Stimulated activated CD4-positive, alpha-beta T cell treated with anti-CD3 and anti-CD28 coated beads, Interleukin-2, amount 100 ng/mL, for 24 hours (primary cell): ENCODE measurements at places on chromosomes 7 and 10.
A peak's percentile ranks its signal among the peaks of the same experiment; 100 is the strongest.

- no peak for DNase-seq
Measured at GRCh38 chr10:126239844-126240243, 148.4 kb downstream of the ADAM12 start.

GRCh38 chr10:105644091-105644490 lies 1003.0 kb downstream of the SORCS3 start:
- no peak for DNase-seq

DNA sequence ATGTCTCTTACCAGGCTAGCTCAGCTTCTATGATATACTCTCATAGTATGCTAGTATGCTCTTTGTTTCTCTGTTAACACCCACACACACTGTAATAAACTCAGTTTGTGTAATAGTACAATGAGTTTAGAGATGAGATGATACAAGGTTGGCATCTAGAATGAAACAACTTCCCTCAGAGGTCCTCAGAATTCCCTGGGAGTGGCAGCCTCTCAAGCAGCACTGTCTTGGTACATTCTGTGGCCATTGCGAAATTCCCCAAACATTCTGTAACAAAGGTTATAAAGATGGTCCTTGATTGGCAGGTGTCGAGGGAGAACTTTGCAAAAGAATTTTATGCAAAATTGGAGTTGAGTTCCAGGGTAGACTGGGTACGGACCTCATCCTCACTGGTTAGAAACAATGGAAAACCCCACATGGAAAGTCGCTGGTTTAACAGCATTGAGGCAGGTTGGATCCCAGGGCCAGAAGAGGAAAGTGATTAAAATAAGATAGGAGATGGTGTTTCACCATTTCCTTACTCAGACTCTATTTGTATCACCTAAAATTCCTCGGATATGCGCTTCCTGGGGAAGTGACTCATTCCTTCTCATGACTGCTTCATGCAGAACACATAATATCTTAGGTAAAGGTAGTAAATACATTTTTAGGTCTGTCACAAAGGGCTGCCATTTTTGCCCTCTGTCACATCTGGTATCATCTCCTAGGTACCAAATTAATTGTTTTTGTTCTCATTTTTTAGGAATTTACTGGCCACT lies 657.8 kb downstream of the SORCS1 start:
- no peak for DNase-seq

- DNase-seq, result no peak
Measured at GRCh38 chr10:74502963-74503608, 323.3 kb upstream of the KAT6B start.

DNA sequence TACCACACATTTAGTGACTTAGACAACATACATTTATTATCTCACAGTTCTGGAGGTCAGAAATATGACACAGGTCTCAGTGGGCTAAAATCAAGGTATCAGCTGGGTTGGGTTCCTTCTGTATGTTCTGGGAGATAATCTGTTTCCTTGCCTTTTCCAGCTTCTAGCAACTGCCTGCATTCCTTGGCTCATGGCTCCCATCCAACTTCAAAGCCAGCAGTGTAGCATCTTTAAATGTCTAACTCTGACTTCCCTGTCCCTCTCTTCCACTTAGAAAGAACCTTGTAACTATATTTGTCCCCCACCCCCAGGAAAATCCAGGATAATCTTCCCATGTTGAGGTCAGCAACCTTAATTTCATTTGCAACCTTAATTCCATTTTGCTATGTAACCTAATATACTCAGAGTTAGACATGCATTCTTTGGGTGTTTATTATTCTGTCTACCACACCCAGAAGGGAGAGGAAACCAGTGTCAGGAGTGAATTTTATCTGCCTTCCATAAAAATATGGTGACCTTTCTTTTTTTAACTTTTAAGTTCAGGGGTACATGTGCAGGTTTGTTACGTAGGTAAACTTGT lies 57.3 kb upstream of the SMIM30 start:
- DNase-seq, result no peak

DNA sequence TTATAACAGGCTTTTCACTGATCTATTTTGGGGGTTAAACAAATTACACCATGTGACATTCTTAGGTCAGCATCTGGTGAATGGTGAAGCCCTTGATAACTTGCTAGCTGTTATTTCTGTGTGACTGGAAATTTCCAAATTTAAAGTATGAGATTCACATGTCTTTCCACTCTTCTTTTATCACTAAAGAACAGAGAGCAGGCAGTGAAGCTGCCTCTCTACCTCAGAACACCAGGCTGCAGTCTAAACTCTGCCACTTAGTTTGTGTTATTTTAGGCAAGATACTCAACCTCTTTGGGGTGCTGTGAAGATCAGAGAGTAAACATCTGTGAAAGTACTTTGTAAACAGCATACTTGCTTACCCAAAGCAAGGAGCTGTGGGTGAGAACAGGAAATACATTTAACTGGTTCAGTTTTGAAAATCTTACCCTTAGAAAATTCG lies 15.5 kb upstream of the SP4 start:
- DNase-seq, result no peak

- no peak for DNase-seq
Measured at GRCh38 chr10:22620929-22621328, 93.4 kb downstream of the PIP4K2A start.

DNA sequence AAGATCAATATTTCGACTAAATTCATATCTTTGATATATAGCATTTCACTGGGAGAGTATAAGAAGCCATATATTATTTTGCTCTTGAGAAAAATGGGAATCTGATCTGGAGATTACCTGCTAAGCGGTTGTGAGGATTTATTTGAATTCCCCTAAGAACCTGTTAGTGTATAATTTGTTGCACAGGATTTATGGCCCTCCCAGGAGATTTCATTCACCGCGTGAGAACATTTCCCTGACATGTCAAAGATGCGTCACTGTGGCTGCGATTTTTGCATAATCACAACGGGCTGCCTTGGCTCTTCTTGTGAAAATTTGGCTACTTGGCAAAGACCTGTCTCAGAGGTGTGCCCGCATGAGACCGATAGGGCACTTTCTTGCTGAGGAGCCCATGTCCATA lies 184.7 kb upstream of the PFKP start:
- DNase-seq, result no peak

DNA sequence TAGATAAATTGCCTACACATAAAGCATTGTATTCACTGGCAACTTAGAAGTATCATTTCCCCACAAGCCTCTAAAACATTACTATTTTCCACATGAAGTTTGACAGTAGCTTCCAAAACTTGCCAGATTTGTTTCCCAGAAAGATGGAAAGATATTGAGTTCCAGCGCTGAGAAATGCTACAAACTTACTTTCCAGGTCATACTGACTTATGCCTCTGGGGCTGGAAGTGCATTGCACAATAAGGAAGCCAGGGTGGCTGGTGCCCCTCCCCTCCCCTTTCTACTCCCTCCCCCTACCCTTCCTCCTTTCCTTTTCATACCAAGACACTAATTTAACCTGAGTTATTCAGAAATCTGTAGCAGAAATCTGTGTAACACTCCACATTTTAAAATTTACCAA lies 212.6 kb downstream of the WDR37 start:
- DNase-seq, result no peak

DNA sequence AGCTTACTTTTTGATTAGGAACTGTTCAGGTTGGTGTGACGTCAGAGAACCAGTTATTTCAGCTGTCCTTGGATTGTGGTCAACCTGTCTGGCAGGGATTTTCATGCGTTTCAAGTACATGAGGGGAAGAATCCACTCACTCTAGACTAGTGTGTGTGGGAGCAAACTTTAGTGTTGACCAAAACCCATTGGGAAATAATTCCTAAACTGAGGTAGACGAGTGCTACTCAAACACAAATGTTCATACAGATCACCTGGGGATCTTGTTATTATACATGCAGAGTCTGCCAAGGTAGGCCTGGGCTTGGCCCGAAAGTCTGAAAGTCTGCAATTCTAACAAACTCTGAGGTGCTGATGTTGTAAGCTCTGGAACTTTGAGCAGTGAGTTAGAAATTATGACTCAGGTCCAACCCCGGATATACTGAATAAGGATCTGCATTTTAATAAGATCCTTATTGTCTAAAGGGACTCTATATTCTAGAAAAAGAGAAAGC lies 111.1 kb upstream of the CREB5 start:
- DNase-seq, result no peak

- no peak for DNase-seq
Measured at GRCh38 chr7:128100225-128100948, 69.2 kb upstream of the LRRC4 start.

GRCh38 chr10:16809074-16809718 lies 8.0 kb downstream of the RSU1 start:
- DNase-seq, result peak; percentile 65

DNA sequence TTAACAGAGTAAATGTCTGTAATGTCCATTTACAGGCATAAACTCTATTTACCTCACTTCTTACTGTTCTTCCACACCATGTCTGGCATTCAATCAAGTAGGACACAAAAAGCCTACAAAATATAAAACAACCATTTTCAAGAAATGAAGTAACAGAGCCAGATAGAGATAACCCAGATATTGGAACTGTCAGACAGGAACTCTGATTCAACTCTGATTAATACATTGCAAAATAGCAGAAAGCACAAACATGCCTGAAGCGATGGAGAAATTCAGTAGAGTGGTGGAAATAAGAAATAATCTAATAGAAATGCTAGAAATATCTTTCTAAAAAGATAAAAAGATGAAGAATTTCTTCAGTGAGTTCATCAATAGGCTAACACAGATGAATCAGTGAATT lies 964.4 kb downstream of the PCDH15 start:
- no peak for DNase-seq

- no peak for DNase-seq
Measured at GRCh38 chr10:93072225-93072712, 1.4 kb upstream of the CYP26A1 start.

DNA sequence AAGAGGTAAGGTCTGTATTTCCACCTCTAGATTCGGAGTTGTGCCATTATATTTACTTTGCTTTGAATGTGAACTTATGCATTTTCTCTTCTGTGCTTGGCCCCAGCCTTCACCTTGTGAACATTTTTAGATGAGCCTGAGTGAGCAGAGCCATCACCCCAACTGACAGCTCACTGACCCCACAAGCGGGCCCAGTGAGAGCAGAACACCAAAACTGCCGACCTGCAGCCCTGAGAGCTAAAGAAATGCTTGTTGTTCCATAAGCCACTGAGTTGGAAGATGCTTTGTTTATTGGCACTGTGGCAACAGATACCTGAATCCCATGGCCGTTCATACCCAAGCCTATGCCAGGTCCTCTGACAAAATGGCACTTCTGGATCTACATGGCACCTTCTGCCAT lies 37.8 kb downstream of the C10orf90 start:
- DNase-seq, result no peak

- no peak for DNase-seq
Measured at GRCh38 chr10:18959369-18959768, 89.2 kb upstream of the MALRD1 start.

GRCh38 chr7:142943706-142944268 lies 4.5 kb downstream of the LLCFC1 start:
- no peak for DNase-seq

DNA sequence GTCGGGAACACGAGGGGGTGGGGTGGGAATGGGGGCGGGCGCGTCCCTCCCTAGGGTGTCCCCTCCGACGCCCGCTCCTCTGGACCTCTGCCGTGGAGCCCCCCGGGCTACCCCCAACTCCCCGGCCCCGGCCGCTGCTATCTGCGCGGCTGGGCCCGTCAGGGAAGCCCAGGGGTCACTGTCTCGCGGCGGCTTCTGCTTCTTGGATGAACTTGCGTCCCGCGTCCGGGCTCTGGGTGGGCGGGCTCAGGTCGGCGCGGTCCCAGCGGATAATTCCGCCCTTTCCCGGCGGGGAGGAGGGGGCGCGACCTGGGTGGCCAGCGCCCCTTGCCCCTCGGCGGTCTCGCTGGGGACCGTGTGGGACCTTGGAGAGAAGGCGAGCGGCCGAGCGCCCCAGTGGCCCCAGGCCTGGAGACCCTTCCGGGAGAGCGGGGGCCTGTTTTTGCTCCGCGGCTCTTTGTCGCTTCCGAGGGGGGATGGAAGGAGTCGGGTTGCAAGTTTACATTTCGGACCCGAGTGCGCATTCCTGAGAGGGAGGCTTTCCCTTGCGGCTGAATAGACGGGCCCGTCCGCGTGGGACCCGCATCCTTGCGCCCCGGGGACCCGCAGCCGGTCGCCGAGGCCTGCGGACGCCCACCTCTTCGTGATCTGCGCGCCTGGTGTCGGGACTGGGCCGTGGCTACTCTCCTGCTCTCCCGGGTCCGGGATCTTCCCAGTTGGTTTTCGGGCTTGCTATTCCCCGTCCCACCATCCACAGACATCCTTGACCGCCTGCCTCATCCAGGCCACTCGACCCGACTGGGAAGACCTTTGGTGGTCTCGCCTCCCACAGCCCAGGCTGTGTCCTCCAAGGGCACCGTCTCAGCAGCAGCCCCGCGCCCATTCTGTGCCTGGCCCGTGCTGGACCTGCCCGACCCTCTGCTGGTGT lies 812 bp downstream of the DOCK1 start:
- no peak for DNase-seq

GRCh38 chr7:51313738-51314425 lies 2.7 kb downstream of the COBL start:
- no peak for DNase-seq

DNA sequence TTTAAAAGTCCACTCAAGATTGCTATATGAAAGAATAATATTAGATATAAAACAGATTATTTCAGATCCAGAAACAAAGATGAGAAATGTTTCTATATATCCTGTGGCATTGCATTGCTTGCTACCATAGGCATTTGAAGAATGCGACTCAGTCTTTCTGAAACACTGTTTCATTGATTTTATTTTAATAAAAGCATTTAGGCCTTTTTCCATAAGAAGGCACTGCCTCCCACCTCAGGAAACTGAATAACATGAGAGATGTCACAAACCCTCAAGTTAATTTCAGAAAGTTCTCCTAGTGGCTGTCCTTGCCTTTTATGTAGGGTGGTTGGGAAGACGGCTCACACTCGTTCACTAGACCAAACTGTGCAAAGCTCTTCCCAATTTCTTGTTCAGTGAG lies 23.3 kb downstream of the PRPS1L1 start:
- DNase-seq, result no peak

DNA sequence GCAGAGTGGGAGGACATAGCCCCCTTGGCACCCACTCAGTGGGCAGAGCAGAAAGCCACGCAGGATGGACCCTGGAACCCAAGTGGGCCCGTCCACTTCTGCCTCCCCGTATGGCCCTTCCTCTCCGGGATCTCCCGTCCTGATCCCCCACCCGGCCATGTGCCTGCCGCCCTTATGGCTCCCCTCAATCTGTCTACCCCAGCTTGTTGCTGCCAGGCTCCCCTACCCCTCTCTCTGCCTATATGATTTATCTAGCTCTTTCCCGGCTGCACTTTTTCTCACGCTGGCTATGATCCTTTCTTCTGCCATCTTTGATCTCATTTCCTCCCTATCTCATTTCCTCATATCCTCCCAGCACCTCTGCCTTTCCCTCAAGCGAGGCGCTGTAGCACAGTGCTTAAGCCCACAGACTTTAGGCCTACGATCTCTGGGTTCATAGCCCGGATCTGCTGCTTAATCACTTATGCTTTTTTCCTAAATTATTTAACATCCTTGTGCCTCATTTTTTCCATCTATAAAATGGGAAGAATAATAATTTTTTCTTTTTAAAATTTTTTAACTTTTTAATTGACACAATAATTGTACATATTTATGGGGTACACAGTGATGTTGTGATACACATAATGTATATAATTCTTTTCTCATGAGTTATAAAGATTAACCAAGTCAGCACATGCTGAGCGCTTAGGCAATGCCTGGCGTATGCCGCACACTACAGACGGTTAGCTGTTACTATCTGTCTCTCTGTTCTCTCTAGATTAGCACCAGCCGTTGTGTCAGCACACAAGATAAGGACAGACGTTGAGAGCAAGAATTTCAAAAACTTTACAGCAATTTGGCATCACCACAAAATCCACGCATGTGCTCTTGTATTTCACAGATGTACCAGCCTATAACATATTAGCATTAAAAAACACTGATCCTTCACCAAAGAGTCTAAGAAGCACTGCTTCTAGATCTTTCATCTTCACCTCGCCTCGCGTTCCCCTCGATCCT lies 18.1 kb downstream of the KCNH2 start:
- no peak for DNase-seq
